ENCODE measurements at places on chromosomes 2 and 18.

DNA sequence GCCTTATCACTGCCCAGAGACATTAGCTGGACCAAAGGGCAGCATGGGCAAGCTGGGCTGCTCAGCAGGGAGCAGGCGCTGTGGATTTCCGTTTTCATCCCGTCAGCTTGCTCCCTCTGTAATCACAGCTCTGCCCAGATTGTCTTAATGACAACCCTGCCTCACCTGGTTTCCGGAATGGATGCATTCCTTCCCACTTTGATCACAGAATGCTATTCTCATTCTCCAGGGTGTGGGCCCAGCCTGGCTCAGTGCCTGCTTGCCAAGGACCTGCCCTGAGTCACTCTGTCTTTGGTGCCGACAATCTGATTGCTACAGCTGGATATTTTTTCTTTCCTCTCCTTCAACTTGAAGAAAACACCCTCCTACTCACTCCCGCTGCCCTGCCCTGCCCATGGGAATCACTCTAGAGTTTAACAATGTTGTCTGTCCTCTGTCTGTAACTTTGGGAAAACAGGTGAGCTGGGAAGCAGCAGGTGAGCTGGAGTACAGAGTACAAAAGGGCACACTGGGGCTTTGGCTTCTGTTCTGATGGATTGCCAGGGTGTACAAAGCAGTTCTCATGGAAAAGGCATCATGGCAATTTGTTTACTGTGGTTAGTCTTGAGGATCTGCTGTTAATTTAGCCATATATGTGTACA lies 27.2 kb upstream of the FAM136A start:
- DNase-seq, result peak; percentile 54

DNA sequence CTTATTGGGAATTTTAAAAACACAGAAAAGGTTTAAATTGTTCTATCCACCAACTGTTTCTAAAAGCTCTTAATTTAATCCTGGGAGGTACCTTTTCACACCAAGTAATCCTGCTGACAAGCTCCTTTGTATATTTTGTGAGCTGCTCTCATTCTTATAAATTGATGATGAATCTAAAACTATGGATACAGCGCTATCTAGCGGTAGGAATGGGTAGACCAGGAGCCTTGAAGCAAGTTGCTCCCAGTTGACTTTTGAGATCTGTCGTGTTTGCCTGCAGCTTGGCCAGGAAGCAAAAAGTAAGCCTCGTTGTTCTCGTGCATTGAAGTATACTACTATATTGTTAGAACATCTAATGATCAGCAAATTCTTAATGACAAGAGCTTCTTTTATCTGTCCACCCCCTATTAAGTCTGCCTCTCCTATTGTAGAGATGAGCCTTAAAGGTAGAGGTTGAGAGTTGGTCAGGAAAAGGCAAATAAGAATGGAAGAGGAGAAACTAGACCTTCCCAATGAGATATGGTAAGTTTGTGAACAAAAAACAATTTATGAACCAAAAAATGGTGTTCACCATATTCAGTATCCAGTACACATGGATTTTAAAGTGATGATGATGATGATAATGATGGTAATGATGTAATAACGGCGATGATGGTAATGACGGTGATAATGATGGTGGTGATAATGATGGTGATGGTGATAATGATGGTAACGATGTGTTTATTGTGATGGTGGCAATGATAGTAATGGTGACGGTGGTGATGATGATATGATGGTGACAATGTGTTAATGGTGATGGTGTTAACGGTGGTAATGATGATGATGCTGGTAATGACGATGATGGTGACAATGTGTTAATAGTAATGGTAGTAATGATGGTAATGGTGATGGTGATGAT lies 212.1 kb upstream of the NCKAP5 start:
- DNase-seq, result peak; percentile 64

- DNase-seq, result no peak
Measured at GRCh38 chr2:217429981-217430500, 570.2 kb upstream of the TNP1 start.

- DNase-seq, result no peak
Measured at GRCh38 chr2:119160361-119160990, 1.9 kb upstream of the C1QL2 start.

GRCh38 chr2:203646266-203646864 lies 60.1 kb upstream of the CD28 start:
- no peak for DNase-seq

DNA sequence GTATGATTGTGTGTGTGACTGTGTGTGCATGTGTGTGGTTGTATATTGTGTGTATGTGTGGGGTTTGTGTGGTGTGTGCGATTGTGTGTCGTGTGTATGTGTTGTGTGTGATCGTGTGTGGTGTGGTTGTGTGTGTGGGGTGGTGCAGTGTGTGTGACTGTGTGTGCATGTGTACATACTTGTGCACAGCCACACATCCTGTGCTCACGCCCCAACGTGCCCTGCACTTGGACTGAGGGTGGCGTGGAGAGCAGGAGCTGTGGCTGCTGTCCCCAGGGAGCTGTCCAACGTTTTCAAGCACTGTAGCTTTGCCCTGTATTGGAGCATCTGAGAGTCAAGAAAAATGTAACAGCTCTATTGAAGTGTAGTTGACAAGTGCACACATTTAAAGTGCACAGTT lies 243.2 kb upstream of the HDAC4 start:
- DNase-seq, result no peak

- DNase-seq, result no peak
Measured at GRCh38 chr2:147260241-147260640, 584.6 kb upstream of the ACVR2A start.

GRCh38 chr2:239051891-239052445 lies 204.1 kb downstream of the TWIST2 start:
- DNase-seq, result no peak

DNA sequence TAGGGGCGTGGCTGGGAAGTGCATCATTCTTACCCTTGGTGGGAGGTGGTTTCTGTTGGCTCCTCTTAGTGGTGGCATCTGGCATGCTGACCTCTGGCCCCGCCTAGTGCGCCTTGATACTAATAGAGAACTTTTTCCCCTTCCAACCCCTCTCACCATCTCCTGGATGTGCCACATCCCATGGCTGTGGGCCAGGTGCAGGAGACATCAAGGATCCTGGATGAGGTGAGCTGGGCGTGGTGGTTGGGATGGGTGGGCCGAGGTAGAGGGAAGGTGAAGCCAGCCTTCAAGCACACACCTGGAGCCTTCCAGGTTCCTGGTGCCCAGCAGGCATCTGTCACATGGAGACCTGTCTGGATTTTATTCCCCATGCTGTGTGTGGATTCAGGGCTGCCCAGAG lies 149.2 kb downstream of the DYSF start:
- no peak for DNase-seq
